Stimulated activated CD4-positive, alpha-beta T cell treated with anti-CD3 and anti-CD28 coated beads, Interleukin-4, amount 100 ng/mL, for 48 hours (primary cell): ENCODE measurements at places on chromosomes 13 and 19.

GRCh38 chr13:71875823-71876222, 8.8 kb upstream of the DACH1 start:
- DNase-seq: no peak

DNA sequence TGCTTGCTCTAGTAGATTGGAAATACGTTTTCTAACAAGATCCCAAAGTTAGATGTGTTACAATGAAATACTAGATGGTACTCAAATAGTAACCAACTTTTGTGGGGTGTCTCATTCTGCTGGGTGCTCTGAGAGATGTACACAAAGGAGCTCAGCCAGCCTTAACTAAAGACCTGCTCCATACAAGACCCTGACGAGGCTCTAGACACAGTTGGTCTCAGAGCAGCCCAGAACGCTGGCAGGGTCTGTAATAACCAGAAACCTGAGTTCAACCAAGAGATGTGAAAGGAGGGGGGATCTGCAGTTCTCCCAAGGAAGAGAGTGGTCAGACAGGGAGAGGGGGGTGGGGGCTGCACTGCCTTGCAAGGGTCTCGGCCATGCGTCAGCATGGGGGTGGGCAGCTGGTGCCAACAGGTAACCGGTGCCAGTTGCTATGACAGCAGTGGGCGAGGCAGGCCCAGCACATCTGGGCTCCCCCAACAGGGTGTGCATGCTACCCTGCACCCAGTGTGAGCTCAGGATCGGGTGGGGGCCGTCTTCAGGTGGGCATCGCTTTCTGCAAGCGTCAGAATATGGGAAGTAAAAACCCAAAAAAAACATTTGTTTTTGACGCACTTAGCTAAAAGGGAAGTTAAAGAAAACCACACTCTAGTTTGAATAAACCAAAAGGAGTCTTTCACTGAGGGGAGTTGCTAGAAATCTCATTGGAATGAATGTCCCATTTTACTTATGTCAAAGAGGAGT, 68.0 kb upstream of the GPR183 start:
- no peak for DNase-seq

DNA sequence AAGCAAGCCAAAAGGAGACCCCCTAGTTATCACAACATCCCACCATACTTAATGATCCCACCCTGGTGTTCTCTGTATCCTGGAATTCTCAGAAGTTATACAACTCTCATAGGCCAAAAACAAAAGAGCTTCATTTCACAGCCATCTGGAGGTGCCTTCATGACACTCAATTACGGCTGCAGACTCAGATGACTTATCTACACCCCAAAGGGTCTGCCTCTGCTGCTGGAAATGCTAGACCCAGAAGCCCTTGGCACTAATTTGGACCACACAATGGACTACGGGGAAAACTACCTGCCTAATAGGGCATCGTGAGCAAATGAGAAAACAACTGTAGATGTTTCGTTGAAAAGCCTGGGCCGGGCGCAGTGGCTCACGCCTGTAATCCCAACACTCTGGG, 40.2 kb downstream of the BRD4 start:
- no peak for DNase-seq

GRCh38 chr19:2969104-2969504, 8.3 kb upstream of the TLE6 start:
- DNase-seq: no peak

GRCh38 chr19:6690160-6690885, 20.4 kb upstream of the TNFSF14 start:
- no peak for DNase-seq

DNA sequence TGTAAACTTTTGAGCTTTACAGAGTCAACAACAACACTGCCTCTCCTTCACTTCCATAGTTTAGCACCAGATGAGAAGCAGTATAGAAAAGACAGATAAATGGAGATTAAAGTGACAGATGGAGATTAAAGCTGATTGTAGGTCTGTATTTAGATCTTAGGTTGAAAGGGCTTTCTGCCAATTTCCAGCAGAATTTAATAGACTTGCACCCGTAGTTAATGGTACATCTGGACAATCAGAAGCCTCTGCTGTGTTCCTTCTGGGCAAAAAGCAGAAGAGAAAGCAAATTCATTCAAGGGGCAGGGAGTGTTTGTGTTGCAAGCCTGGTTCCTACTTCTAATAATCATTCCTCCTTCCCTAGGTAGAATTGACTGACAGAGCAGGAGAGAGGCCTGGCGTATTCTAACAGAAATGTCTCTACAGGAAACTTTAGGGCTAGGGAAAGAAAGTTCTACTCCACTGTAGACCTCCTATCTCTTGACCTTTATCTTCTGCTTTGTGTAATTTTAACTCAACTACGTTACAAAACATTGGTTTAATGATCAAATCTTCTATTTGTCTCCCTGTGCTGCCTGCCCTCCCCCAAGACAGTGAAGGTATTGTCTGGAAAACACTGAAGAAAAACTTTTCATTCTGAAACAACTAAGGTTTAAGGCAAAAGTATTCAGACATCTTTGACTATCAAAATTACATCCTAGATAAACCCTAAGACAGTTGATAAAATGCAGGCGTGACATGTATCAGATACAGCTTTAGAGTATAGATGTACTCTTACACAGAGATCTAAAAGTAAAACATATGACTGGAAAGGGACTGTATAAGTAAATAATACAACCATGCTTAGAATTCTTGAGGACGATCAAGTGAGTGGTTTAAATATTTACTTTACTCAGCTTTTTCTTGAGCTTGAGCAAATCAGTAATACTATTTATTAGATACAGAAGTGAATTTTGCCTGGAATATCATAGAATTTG, 44.4 kb downstream of the GPC6 start:
- no peak for DNase-seq

DNA sequence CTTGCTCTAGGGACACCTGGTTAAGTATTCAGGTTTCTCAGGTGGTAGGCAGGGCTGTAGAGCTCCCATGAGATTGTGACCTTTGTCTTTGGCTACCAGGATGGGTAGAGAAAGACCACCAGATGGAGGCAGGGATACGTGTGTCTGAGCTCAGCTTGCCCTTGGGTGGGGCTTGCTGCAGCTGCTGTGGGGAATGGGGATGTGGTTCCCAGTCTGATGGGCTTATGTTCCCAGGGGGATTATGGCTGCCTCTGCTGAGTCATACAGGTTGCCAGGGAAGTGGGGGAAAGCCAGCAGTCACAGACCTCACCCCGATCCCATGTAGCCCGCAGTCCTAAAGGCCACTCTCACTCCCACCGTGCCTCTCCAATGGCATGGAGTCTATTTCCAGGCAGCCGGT, 659.9 kb upstream of the KLF12 start:
- no peak for DNase-seq

DNA sequence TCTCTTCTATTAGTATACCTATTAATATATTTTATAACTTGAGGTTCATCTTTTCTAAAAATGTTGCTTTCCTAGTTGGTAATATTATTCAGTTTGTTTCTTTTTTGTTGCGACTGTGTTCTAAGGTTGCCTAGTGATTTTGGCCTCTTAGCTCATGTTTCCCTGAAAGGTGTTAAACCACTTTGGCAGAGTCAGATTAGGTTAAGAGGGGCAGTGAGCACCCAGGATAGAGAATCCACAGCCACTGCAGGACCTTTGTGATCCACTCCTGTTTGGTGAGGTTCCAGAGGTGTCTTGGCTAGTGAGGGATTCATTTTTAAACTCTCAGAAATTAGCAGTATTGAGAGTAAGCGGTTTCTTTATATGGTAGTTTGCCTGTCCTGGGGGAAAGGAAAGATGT, 14.9 kb upstream of the GPR18 start:
- no peak for DNase-seq

DNA sequence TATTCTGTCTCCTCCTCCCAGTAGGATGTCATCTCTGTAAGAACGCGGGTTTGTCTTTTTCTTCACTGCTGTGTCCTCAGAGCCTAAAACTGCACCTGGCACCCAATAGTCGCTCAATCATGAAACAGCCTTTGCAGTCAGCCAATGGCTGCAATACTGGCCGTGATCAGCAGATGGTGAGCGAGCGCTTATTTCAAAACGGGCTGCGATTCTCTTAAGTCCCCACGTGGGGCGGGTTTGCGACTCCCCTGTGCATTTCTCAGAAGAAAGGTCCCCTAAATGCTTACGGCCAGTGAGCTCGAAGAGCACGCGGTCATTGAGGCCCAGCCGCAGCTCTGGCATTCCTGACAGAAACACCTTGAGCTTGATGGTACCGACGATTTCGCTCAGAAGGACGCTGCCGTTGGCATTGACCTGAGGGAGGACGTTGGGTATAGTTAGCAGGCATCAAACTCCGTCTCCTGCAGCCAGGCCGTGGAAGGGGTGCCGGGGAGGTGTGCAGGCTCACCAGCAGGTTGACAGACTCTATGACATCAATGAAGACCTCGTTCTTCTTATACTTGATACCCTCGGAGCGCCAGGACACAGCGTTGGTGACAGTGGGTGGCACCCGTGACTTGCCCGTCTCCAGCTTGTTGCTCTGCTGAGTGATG, 6.0 kb downstream of the AP1M2 start:
- DNase-seq: peak; percentile 87

DNA sequence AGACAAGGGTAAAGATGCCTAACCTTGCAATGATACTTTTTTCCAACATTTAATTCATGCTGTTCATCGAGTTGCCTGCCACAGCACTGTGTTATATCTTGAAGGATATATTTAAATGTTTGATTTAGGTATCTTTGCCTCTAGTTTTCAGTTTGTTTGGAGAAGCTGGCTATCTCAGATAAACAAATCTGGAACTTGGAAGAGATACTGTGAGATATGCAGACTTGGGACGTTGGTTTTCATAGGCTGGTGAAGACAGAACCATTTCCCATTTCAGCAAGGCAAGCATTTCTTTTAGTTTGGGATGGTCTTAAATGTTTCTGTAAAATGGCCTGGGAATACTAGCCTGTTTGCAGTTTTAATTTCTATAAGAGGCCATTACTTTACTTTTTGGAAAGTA, 3.3 kb downstream of the RNASEH2B start:
- no peak for DNase-seq

- DNase-seq: no peak
These were observed 3.2 kb downstream of the NPAS1 start for GRCh38 chr19:47022541-47023447.

DNA sequence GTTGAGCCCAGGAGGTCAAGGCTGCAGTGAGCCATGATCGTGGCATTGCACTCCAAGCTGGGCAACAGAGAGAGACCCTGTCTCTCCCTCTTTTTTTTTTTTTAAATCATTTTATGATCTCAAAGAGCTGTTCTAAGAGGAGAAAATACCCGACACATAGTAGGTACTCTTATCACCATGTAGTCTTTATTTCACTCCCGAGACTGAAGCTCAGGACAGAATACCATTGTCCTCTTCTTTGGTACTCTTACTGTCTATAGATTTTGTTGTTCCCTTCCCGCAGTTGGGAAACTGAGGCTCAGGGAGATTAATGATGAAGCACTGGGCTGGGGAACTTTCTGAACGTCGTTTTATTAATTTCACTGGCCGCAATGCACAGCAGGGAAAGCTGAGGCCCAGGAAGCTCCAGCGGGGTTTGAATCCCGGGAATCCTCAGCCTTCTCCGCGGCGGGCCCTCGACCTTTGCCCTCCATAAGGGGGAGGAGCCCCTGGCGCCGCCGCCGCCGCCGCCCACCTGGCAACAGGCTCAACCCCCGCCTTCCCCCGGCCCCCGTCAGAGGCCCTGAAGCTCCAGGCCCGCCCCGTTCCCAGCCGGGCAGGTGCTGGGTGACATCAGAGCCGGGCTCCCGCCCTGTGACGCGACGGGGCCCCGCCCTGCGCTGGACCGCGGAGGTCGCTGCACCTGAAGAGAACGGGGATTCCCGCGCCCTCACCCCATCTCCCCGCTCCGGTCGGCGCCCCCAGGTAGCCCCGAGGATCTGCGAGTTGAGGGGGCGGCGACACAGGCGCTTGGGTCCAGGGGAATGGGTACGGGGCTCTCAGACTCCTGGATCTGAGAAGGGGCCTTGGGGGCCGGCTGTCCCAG, 1.6 kb downstream of the MYH14 start:
- DNase-seq: no peak

- no peak for DNase-seq
These were observed 3.4 kb downstream of the BBC3 start for GRCh38 chr19:47227352-47228167.

DNA sequence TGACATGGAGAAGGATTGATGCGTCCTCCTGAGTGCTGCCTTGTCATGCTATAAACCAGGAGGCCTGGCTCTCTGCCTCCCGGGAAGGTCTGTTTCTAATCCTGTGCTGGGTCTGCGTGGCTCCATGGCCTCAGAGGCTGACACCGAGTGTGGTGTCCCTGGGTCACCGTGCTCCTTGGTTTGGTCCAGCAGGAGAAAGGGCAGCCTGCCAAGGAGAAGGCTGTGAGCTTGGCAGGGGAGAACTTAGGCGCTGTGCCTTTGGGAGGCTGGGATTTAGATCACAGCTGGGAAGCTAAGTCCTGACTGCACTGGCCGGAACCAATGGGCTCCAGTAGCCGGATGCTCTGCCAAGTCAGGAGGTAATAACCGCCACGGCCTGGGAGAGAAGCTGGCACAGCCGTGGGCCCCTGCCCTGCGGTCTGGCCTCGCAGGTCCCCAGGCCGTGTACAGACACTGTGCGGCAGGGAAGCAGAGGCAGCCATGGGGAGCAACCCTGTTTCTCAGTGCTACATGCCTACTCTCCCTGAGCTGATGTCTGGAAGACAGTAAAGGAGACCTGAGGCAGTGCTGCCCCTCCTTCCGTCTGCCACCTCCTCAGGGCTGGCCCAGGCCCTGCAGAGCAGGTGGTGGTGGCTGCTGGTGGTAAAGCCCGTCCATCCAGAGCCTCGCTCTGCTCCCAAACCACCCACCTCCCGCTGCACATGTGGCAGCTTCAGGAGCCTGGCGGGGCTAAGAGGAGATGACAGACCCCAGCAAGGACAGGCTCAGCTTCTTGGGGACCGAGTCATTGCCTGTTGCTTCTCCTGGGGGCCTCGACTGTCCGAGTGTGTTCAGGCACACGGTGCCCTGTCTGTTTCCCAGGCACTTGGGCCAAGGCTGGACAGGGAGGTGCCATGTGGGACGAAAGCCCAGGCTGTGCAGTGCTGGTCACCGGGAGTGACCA, 44.9 kb downstream of the C13orf46 start:
- DNase-seq: no peak

GRCh38 chr13:87999240-87999700, 328.1 kb downstream of the SLITRK5 start:
- DNase-seq: no peak

- no peak for DNase-seq
These were observed 13.9 kb upstream of the DACH1 start for GRCh38 chr13:71880753-71881541.

GRCh38 chr13:73542446-73542845, 483.6 kb downstream of the KLF5 start:
- no peak for DNase-seq

DNA sequence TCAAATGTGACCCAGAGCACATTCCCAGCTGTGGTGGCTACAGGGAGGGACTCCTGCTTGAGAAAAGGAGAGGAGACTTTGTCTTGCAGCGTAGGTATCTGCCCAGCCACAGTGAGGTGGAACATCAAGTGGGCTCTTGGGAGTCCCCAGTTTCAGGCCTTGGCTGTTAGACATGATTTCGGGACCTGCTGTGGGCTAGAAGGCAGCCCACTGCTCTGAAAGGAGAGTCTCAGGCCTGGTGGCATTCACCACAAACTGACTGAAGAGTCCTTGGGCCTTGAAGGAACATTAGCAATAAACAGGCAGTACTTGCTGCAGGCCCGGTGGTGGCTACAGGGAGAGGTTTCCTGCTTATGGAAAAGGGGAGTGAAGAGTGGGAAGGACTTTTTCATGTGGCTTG, 61.8 kb upstream of the TEX29 start:
- DNase-seq: no peak

- no peak for DNase-seq
These were observed at the start of gene SHD for GRCh38 chr19:4278419-4279266. TSS of gene SHD (plus strand) at chr19:4279266. CDS start at chr19:4280064, 798 bp downstream.

GRCh38 chr13:50901701-50902100, 7.9 kb upstream of the RNASEH2B start:
- DNase-seq: no peak

- DNase-seq: no peak
These were observed 644 bp upstream of the RAVER1 start for GRCh38 chr19:10333758-10334587.
